ENCODE measurements at places on chromosomes 16 and 17.

DNA sequence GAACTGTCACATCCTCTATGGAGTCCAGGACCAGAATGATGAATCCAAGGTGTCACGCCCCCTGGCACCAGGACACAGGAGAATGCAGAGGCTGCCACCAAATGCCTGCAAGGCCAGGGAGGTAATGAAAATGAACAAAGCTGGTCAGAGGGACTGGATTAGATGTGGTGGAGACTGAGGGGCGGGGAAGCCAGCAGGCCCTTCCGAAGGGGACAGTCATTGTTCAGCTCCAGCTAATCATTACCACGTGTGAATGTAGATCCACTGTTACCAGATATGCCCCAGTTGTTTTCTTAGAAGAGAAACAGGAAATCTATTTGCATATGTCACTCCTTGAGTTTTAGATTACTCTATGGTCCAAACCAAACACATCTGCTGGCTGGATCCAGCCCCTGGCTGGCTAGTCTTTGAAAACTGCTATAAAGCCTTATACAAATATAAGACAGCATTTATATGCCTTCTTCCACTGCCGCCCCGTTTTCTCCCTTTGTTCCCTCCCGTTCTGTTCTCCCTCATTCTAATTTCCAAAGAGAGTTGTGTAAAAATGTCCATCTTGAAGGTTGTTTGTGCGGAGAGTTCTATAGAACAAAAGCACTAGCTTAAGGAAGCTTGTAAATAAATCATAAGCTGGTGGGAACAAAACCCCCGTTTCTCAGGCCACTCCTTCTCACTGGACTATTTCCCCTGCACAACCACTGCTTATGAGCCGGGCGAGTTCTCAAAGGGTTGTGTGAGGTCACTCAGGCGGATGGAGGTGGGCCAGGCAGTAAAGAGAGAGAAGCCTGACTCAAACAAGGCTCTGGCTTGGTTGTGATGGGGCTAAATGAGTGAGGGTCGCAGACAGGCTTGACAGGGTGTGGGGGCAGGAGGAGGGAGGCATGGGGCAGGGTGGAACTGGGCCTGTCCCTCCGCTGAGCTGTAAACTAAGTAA, 14.2 kb downstream of the CRYM start:
- DNase-seq: peak; percentile 55

DNA sequence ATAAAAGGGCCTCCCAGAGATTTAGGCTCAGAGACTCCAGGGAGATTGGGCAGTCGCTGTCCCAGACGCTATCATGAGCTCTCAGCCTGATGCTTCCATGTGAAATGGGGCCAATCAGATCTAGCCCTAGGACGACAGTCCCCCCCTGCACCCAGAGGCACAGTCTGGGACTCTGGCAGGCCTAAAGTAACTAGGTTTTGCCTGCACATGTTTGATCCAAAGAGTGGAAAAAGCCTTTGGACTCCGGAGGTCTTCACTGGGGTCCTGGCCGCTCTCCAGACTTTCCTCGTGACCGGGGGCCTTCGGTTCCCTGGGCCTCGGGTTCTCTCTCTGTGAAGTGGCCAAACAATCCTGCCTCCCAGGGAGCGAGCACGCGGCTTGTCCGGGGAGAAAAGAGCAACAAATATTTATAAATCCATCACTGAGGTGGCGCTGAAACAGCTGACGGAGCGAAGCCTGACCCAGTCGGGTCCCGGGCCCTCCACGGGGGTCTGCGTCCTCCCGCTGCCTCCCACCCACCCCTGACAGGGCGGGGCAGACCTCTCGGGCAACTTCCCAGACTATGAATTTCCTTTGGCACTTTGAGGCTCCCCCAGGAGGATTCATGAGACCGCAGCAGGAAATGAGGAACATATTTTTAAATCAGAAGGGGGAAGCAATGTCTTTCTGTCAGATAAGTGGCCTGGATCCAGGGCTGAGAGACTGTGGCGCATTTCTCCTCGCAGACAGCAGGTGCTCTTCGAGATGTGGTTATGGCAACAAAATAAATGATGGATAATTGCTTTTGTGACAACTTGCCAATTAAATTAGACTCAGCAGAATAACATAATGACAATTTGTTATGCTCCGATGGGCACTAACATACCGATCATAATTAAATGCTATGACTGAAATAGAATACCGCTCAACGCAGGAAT, 38.9 kb downstream of the MRPS23 start:
- DNase-seq: peak; percentile 59

DNA sequence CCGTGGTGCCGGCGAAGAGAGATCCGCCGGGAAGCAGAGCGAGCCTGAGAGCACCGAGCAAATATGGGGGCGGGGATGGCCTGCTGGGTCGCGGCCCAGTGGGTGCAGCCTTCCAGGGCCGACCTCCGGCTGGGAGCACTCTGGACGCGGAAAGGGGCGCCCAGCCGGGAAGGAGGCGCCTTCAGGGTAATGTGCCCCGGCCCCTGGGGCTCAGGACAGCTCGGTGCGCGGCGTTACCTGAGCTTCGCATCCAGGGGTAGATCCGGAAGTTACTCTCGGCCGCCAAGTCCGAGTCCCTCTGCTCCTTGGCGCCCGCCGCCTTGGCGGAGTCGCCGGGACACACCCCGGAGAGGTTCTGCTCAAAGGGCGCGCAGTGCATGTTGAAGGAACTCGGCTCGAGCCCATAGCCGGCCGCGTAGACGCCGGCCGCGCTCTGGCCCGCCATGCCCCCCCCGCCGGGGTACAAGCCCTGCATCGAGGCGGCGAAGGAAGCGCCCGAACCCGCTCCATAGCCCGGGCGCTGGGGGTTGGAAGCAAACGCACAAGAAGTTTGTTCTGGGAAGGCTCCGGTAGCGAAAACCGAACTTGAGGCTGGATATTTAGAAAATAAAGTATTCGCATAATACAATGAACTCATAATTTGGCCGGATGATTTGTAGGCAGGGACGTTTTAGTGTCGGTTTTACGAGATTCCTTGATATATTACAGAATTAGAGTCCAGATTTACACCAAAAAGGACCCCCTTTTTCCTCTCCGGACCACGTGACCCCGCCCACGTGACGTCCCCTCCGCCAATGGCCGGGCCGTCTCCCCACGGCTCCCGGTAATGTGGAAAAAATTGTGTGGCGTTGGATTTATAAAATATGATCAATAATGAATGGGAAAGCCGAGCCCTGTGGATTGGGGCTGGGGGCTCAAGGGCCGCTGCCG, at the start of gene HOXB7:
Gene HOXB7 (minus strand): TSS at position 736 of the 930 bp plus-strand sequence. CDS start 99 bp downstream, at position 637.
- peak; percentile 64 for DNase-seq

DNA sequence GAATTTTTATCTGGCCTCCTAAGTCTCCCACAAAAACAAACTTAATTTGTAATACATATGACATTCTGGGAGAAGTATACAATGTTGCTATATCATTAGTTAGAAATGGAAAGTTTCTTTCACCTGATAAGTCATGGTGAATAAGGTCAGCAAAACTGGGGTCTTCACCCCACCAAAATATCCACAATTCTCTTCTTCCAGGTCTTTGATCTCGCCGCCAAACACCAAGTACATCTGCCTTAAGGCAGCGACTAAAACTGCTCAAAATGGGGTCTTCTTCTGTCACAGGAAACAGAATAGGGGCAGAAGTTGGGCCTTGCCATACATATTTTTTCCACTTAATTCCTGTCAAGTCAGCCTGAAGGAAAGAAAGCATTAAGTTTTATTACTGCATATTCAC, 2.1 kb downstream of the MED13 start:
- DNase-seq: no peak

DNA sequence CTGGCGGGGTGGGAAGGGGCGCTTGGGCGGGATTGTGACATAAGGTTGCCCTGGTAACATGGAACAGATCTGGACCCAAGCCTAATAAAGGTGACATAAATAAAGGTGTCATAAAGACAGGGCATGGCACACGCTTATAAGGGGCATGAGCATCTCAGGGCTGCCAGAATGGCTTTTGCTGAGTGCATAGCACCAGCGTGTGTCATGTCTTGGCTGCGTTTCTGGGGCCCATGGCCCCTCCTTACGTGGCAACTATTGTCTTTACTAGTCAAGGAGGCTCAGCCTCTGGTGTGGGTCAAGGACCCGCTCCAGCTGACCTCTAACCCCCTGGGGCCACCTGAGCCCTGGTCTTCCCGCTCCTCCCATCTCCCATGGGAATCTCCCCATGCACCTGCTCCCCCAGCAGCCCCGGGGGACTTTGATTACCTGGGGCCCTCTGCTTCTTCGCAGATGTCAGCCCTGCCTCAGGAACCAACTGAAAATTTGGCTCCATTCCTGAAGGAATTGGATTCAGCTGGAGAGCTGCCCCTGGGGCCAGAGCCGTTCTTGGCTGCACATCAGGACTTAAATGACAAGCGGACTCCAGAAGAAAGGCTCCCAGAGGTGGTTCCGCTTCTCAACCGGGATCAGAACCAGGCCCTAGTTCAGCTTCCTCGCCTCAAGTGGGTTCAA, 13.9 kb downstream of the LRRC37B start:
- DNase-seq: peak; percentile 23

GRCh38 chr17:6570731-6571451, 14.5 kb upstream of the PITPNM3 start:
- DNase-seq: no peak

- no peak for DNase-seq
Observed at GRCh38 chr17:73625991-73626673, 18.1 kb downstream of the SDK2 start.

- no peak for DNase-seq
Observed at GRCh38 chr16:78116946-78117345, 17.5 kb downstream of the WWOX start.

GRCh38 chr16:4010225-4011158, 105.8 kb downstream of the ADCY9 start:
- DNase-seq: no peak

DNA sequence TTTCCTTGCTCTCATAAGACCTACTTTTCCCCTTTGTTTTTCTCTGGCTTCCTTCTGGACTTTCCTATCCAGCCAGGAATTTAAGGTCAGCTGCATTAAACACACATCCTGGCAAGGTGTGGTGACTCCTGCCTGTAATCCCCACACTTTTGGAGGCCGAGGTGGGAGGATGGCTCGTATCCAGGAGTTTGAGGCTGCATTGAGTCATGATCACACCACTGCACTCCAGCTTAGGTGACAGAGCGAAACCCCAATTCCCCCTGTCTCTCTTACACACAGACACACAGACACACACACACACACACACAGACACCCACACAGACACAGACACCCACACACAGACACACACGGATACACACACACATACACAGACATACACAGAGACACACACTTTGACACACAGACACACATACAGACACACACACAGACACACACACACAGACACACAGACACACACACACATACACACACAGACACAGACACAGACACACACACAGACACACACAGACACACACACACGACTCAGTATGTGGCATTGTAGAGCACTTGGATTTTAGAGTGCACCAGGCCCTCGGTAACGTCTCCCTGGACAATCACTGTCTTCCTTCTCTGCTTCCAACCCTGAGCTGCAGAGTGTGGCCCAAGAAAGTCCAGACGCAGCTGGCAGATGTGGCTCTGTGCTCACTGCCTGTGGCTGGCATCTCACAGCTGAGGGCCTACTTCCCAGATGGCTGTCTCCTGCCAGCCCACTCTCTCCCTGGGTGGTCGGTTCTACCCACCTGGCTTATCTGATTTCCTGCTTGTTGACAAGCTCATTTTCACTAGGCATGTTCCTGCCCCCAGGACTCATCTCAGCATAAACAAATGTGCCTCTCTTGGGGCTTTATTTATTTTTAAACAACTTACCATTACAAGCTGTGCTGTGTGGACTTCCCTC, 39.0 kb downstream of the NLRP1 start:
- no peak for DNase-seq

DNA sequence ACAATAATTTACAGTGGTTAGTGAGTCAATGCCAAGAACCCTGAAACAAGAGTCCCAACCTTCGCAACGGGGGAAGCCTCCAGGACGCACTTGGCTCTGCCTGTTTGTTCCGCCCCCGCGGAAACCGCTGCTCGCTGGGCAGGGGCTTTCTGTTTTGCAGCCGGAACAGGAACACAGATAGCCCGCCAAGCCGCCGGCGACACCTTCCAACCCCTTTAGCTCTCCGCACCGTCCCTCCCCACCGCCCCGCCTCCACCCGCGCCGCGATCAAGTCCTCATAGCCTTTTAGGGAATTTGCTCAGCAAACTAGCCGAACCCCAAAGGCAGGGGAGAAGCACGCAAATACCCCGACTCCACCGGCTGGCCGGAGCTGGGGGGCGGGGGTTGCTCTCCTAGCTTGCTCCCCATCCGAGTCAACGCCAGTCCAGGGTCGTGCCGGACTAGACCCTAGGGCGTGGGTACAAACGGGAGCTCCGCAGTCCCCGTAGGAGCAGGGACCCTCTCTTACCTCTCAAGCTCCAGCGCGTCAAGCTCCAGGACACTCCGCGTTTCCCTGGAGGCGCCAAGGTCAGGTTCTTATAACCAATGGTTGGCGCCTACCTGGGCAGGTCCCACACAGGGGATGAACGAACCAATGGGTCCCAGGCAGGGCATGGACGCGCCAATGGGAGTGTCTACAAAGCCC, at the start of gene SLFN13:
Gene SLFN13 (minus strand): TSS at position 553 of the 685 bp plus-strand sequence. CDS start 3,086 bp downstream, outside the sequence.
- peak; percentile 8 for DNase-seq

DNA sequence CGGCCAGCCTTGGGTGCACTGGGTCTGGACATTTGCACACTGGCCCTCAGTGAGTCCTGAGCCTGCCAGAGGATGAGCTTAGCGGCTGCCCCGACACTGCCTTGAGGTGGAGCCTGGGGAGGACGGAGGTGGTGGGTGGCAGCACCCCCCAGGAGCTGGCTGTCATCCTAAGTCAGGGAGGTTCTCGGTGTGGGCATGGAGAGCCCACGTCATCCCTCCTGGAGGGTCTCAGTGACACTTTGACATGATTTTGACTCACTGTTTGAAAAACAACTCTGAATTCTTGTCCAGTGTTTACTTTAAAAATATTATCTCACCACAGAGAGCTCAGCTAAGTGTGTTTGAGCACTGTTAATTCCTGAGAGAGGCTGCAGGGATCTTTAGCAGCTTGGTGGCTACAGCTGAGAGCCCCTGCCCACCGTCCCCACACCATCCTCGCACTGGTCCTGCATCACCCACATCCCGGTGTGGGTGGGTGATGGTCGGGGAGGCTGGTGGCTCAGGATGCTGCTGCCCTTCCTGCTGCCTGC, 63.1 kb downstream of the BANP start:
- no peak for DNase-seq

- no peak for DNase-seq
Observed at GRCh38 chr16:12850186-12850585, 46.5 kb upstream of the CPPED1 start.

DNA sequence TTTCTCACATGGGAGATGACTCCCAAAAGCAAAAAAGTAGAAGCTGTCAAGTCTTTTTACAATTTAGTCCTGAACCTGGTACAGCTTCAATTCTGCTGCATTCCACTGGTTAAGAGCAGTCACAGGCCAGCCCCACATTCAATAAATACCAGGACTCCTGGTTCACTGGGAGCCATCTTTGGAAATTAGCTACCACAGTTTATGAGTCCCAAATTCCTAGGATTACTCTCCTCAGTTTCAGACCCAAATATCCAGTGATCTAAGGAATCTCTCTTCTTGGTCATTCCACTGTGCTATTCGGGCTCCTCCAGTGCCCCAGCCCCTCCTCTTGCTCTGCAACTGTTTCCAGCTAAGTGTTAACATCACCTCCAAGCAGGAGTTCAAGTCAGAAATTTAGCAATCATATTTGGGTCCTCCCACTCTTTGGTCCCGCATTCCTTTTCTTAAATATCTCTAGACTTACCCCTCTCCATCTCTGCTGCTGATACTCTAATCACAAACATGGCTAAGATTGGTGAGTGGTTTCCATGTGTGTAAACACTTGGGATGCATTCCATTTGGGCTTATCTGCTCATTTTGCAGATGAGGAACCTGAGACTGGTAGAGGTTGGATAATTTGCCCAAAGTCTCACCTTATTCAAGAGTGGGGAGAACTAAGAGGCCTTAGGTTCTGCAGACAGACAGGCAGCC, 9.6 kb upstream of the WIPF2 start:
- peak; percentile 92 for DNase-seq
